ENCODE measurements at places on chromosomes 3 and 15.

DNA sequence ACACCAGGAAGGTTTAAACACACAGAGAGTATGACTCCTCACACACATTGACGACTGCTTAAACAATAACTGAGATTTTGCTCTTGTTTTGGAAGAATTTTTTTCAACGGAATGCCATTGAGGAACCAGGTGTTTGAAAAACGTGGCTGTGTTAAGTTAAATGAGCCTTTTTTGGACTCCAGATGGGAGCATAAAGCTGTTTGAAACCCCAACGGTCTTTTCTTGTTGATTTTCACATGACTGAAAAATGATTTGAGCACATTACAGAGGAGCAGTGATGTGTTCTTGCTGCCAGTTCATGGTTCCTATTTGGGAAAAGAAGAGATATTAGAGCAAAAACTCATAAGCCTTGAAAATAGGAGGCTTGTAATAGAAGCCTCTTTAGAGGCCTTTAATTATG lies 97.8 kb upstream of the SELENOK start:
- no peak for DNase-seq

DNA sequence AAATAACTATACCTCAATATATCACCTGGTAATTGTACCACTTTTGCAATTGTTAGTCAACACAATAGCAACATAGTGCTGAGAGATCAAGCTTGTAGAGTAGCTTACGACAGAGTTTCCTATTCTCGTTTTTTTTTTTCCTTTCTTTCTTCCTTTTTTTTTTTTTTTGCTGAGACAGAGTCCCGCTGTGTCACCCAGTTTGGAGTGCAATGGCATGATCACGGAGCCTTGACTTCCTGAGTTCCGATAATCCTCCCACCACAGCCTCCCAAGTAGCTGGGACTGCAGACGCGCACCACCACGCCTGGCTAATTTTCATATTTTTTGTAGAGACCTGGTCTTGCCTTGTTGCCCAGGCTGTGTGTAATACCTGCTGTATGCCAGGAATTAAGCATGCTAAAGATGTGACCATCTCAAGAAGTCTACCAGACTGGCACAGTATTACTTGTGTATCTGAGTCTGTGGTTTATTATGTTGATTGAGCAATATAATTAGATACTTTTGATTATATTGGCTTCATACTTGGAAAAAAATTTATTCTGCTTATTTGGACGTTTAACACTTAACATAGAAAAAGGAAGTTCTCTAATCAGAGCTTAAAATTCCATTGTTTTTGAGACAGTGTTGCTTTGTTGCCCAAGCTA lies 3.0 kb downstream of the SELENOT start:
- DNase-seq, result no peak

DNA sequence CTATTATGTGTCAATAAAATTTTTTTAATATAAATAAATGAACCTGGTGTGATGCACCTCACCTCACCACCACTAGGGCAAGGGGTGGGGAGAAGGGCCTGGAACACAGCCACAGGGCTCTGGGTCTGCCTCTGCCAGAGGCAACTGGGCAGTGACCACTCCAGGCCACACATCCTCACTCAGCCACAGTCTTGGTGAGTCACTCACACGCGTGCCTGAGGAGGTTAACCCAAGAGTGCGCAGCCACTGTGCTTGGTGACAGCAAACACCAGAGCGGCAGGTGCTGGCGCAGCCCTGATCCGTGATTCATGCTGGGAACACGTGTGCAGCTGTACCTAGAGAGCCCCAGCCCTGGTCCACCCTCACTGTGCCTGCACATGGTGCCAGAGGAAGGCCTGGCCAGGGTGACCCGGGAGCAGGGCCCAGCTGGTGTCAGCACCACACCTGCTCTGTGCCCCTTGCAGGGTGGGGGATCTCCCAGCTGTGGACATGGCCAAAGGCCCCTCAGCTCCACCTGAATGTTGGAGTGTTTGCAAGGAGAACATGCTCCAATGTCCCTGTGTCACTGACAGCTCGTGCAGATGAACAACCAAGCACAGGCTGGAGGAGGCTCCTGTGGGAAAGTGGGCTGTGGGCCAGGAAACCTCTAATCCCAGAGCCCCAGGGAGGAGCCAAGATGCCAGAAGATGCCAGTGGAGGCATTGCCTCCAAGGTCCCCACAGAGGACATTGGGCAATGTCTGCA lies 2.1 kb downstream of the SLC41A3 start:
- peak; percentile 32 for DNase-seq

DNA sequence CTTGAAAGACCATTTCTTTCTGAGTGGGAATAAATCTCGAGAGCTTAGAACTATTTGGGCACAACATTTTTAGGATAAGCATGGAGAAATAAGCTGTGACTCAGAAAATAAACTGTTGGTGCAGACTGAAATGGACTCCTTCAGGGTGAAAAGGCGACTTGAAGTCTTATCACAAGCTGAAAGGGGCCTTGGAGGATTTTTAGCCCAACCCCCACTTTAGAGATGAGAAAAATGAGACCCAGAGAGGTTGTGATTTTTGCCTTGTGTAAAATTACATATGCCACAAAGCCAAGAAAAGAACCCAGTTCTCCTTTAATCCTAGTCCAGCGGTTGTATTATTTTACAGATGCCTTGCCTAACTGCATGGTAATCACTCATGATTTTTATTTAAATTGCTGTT lies 1.5 kb downstream of the ATP1B3 start:
- DNase-seq, result no peak

- no peak for DNase-seq
These were observed 43.4 kb upstream of the IGF1R start for GRCh38 chr15:98604983-98605382.

- no peak for DNase-seq
These were observed 24.7 kb downstream of the SLC15A2 start for GRCh38 chr3:121918779-121919483.

DNA sequence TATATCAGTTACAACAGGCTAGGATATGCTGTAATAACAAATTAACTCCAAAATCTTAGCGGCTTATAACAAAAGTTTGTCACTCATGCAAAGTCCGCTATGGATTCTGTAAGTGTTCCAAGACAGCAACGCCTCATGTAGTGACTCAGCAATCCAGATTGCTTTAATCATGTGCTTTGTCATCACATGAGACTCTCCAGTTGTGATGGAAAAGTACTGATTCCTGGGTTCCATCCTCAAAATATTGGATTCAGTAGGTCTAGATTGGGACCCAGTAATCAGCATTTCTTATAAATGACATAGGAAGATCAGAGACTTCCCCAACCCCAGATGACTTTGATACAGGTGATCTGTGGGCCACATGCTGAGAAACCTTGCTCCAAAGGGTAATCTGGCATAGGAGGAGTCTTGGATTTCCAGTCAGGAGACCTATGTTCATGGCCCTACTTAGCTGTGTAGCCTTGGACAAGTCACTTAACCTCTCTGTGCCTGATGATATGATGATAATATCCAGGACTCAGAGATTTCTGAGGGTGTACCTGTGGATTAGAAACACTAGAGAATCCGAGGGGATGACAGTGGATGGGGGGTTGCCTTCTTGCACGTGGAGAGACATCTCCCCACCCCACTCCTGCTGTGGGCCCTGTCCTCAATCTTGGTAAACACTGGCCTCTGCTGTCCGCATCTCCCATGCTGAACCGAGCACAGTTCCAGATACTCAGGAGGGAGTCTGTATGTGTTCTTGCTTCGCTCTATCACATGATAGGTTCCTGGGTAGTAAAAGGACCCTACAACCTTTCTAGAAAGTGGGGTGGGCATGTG lies 65.5 kb downstream of the CORO2B start:
- no peak for DNase-seq

GRCh38 chr3:159852821-159853505 lies 135.7 kb upstream of the IL12A start:
- peak; percentile 35 for DNase-seq

DNA sequence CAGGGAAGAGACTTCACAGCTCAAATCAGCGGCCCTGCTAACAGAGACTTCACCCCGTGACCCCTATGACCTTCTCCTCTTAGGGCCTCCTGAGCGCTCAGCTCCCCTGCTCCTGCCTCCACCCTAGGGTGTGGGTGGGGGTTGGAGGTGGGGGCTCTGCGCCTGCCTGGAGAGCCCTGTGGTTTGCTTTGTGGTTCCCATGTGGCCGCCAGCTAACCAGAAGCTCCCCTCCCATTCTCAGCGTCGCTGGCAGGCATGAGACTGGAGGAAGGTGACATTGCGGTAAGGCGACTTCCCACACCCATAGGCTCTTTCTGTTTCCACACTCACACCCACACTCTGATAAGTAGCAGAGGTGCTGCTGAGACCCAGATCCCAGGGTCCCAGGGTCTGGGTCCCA lies 27.6 kb downstream of the XYLB start:
- DNase-seq, result no peak

Measured in WTC11 (cell line).